ENCODE measurements at places on chromosomes 16 and 17.

DNA sequence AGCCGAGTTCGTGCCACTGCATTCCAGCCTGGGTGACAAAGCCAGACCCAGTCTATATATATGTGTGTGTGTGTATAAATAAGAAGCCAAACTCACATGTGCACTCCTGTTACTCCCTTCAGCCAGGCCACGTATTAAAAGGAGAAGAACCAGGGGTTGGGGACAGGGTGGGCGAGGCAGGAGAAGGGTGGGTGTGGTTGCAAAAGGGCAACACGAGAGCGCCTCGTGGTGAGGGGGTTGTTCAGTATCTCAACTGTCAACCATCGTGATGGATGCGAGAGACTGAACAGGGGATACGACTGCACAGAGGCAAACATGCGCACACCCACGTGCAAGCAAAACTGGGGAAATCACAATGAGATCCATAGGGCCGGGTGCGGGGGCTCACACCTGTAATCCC lies 54.9 kb downstream of the ABCC6 start:
- no peak for DNase-seq

DNA sequence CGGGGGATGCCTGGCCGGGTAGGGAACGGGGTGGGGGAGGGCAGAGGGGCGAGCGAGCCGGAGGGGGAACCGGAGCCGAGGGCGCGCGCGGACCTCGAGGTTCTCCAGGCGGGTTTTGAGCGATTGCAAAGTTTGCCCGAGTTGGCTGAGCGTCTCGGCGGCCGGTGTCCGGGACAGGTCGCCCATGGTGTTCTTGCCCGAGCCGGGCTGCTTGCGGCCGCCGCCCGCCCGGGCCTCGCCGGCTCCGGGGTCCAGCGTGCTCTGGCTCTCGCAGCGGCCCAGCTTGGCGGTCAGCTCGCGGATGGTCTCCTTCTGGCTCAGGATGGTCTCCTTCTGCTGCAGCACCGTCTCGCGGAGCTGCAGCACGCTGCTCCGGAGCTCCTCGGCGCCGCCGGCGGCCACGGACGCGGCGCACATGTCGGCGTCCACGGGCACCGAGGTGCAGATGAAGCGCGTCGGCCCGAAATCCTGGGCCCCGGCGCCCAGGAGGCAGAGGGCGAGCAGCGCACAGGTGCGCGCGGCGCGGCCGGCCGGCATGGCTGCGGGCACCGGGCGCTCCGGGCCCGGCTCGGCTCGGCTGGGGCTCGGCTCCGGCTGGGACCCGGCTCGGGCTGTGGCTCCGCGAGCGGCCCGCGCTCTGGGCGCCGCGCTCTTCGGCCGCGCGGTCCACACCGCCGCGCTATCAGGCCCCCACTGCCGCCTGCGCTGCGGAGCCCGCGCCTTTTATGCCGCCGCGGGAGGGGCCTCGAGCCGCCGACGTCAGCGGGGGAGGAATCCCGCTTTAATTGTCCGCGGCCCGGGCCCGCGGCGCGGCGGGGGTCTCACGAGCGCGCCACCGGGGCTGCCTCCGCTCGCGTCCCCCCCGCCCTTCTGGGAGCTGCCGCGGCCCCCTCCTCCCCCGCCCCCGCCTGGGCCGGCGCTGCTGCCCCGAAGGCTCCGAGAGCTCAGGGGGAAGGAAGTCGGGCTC lies at the start of gene NPTX1:
Gene NPTX1, minus strand, starts transcription at position 698 of the 967 bp plus-strand sequence. Its CDS starts 161 bp downstream, at position 537.
- DNase-seq, result no peak

GRCh38 chr16:88678224-88678979 lies 7.9 kb downstream of the SNAI3 start:
- DNase-seq, result no peak

- DNase-seq, result no peak
Measured at GRCh38 chr16:86894925-86895324, 316.6 kb downstream of the FOXL1 start.

GRCh38 chr16:4837733-4838501 lies 9.2 kb downstream of the GLYR1 start:
- no peak for DNase-seq

- no peak for DNase-seq
Measured at GRCh38 chr16:66167564-66168291, 198.8 kb upstream of the CDH5 start.

DNA sequence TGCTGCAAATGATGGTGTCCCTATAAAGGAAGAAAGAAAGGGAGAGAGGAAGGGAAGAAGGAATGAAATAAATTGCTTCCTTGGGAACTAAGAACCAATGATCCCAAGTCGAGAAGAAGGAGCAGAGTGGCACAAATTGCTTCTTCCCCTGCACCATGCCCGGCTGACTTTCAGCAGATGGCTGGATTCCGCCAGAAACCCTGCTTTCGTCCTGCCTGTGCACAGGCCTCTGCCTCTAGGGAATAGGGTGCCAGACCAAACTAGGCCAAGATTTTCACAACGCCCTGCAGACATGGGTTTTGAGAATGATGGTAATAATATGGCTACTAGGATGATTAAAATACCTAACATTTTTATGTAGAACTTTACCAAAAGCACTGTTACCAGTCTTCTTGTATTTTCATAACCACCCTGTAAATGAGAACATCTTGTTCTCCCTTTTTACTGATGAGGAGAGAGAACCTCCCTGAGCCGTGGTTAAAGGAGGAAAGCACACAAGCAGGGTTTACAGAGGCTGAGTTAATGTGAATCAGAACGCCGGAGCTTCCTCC lies 122.1 kb upstream of the HSBP1 start:
- DNase-seq, result no peak

DNA sequence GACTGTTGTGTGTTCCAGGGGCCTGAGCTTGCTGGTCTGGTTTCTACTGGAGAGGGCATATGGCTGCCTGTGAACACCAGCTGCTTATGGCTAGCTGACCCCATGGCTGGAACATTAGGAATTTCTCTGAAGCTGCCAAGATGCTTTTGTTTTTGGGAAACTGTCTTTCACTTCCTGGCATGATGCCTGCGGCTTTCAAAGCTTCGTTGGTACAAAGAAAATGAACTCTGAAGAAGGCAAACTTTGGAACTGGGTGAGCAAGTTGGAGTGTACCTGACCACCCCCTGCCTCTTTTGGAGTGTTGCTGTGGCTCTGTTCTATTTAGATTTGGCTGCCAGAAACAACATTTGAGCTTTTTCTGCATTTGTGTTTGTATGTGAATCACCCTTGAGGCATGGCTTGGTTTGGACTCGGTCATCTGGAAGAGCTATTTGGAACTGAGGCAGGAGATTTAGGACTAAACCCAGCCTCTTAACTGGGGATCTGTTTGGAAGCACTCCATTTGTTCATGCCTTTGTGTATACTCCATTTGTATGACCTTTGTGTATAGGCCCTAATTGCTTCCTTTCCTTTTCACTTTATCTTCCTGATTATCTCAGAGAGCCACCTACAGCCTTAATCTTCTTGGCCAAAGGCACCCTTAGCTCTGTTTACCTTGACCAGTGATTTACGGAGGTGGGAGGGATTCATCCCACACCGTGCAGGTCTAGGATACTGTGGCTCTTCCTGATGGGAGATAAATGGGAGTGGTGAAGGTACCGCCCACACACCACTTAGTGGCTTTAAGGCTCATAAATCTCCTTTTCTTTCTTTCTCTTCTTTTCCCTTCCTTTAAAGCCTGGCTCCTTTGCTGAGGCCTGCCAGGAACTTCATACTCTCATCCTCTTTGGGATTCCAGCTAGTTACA lies 7.3 kb upstream of the CPHXL start:
- DNase-seq, result peak; percentile 54

GRCh38 chr16:81770008-81770407 lies 9.1 kb upstream of the PLCG2 start:
- DNase-seq, result no peak

- no peak for DNase-seq
Measured at GRCh38 chr17:55420776-55421178, 858 bp downstream of the MMD start.

GRCh38 chr16:87042551-87043230 lies 274.5 kb downstream of the C16orf95 start:
- no peak for DNase-seq

DNA sequence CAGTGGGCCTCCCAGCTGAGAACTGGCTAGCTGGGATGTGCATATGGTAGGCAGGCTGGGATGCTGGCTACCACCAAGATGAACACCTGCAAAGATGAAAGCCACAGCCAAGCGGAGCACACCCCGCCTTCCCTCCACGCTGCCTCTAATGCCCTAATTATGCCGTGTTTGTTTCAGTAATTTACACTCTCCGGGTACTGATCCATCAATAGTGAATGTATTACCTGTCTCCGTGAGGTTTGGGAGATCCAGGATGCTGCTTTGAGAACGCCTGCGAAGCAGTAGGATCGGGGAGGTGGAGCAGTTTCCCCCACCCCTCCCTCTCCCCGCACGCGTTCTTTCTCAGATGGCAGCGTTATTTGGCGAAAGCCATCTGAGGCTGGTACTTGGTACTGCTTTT lies 28.9 kb upstream of the GSE1 start:
- DNase-seq, result no peak

GRCh38 chr17:7652388-7653356 lies 1.9 kb downstream of the ATP1B2 start:
- DNase-seq, result no peak

DNA sequence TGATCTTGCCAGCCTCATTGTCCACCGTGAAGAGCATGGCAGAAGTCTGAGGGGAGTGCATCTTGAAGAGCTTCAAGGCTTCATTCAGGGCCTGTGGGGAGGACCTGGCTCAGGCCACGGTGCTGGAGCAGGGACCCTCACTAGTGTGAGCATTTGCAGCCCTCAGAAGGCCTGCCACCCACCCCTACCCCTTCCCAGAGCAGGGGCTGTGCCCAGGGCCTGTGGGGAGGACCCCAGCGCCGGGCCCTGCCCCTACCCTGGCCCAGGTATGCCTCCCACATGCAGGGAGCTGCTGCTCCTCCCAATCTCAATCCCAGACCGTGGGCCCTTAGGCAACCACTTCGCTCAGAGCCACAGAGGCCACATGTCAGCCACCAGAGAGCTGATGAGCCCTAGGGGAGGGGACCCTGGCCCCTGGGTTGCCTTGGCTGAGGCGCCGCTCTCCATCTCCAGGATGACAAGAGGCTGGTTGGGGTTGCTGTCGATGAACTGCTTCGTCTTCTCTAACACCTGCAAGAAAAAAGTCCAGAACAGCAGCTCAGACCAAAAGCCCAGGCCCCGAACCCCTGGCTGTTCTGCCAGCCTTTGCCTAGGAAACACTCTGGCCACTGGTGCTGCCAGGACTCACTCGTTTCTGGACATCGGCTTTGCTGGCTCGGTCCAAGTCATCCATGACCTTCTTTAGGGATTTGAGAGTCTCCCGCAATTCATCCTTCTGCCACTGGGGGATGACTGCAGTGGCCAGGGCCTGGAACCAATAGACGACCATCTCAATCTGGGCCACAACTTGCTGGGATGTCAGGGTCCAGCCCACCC lies 1.8 kb upstream of the EXOSC6 start:
- no peak for DNase-seq

DNA sequence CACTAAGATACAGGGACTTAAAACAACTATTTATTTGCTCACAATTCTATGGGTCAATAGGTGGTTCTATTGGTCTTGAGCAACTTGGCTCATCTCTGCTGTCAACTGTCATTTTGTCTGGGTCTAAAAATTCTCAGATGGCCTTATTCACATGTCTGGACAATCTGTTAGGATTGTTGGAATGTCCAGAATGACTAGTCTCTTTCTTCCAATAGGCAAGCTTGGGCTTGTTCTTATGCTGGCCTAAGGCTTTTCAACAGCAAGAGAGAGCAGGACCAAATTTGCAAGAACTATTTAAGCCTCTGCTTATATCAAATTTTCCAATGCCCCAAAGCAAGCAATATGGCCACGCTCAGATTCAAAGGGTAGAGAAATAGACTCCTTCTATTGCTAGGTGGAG lies 240.9 kb downstream of the KIF2B start:
- DNase-seq, result no peak
